ENCODE measurements at places on chromosomes 12 and 14.
A peak's percentile ranks its signal among the peaks of the same experiment; 100 is the strongest.

DNA sequence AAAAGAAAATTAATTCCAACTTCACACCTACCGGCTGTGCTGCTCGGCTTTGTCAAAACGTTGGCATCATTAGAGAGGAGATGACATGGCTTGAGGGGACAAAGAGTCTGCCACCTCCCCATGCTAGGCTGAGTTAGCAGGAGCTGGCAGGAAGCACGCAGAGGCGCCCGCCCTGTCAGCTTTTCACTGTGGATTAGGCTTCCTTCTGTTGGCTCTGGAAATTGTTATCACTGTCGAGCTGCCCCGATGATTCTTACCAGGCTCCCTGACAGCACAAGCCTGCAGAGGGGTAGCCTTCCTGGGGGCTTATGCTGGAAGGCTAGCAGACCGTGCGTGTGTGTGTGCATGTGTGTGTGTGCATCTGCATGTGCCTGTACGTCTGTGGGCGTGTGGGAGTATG lies 490.9 kb upstream of the TBX3 start:
- DNase-seq: no peak

GRCh38 chr14:76212242-76212641 lies 60.5 kb downstream of the GPATCH2L start:
- peak; percentile 16 for DNase-seq

DNA sequence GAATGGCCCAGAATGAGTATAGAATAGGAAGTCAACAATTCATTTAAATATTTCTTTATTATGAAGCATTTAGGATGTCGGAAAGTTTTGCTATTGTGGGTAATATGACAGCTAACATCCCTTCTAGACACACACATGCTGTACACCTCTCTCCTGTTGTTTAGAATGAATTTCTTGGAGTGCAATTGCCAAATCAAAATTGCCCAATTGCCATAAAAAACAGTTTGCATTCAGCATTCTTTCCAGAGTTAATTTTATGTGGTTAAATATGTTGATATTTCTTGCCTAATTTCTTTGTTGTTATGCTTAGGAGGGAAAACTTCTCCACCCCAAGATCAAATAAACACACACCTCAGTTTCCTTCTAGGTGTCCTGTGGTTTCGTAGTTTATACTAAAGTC lies 16.9 kb upstream of the SMCO2 start:
- no peak for DNase-seq

DNA sequence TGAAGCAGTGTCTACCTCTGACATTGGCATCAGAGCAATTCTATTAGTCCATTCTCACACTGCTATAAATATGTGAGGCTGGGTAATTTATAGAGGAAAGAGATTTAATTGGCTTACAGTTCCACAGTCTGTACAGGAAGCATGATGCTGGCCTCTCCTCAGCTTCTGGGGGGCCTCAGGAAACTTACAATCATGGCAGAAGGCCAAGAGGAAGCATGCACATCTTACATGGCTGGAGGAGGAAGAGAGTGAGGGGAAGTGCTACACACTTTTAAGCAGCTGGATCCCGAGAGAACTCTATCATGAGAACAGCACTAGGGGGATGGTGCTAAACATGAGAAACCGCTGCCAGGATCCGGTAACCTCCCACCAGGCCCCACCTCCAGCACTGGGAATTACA lies 25.7 kb upstream of the SEL1L start:
- peak; percentile 27 for DNase-seq

DNA sequence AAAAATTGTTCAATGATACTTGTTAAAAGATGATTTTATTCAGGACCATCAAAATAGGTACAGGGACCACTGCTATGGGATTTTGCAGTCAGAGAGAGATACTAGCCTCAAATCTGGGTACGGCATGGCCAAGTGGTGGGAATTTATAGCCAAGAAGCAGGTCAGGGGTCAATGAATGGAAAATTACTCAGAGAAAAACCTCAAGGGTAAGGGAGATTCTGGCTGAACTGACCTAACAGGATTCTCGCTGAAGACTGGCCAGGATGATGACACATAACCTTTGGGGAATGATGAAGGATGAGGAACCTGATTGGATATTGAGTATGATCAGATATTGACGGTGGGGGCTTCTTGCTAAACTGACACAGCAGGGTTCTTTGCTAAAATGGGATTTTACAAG lies 32.7 kb downstream of the DEPDC4 start:
- DNase-seq: peak; percentile 39

- DNase-seq: no peak
These were observed 86.3 kb downstream of the RMST start for GRCh38 chr12:97548931-97549330.

DNA sequence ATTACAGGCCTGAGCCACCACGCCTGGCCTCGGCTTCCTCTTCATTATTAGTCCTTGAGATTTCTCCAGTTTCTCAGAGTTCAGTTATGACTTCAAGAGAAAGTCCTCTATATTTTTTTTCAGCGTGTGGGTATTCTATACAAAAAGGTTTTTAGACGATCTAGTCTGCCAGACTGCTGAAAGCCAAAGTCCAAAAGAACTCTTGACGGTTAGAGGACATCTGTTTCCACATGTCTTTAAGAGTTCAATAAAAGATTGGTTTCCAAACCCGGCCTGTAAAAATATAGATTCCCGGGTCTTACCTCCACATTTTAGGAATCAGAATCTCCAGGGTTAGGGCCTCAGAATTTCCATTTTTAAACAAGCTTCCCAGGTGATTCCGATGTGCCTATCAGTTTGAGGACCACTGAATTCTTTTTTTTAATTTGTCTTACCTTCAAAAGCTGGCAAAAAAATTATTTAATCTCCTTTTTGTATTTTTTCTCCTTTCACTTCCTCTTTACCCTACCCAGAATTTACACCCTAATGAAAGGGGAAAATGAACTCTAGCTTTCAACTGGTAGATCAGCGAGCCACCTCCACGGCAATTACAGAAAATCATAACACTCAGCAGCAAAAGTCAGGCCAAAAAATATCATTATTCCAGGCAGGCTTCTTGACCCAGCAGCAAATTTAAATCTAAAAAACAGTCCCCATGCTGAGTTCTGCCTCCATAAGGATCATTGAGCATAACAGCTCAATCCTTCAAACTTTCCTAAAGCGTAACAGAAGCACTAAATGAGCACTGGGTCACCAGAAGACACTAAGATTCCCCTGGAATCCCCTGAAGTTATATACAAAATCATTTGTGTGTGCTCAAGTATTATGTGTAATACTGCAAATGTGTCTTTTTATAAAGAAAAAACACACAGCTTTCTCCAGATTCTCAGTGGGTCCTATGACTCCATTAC lies 8.7 kb downstream of the NT5DC3 start:
- DNase-seq: no peak

- DNase-seq: no peak
These were observed 204 bp upstream of the PRPH start for GRCh38 chr12:49294804-49295081.

DNA sequence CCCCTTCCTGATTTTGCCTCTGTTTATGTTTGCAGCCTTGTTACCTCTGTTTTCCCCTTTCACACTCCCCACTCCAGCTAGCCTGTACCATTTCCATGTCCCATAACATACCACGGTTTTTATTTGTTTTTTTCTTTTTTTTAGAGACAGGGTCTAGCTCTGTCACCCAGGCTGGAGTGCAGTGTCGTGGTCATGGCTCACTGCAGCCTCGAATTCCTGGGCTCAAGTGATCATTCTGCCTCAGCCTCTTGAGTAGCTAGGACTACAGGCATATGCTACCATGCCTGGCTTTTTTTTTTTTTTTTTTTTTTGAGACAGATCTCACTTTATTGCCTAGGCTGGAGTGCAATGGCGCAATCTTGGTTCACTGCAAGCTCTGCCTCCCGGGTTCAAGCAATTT lies 18.4 kb upstream of the SAMD4A start:
- no peak for DNase-seq

DNA sequence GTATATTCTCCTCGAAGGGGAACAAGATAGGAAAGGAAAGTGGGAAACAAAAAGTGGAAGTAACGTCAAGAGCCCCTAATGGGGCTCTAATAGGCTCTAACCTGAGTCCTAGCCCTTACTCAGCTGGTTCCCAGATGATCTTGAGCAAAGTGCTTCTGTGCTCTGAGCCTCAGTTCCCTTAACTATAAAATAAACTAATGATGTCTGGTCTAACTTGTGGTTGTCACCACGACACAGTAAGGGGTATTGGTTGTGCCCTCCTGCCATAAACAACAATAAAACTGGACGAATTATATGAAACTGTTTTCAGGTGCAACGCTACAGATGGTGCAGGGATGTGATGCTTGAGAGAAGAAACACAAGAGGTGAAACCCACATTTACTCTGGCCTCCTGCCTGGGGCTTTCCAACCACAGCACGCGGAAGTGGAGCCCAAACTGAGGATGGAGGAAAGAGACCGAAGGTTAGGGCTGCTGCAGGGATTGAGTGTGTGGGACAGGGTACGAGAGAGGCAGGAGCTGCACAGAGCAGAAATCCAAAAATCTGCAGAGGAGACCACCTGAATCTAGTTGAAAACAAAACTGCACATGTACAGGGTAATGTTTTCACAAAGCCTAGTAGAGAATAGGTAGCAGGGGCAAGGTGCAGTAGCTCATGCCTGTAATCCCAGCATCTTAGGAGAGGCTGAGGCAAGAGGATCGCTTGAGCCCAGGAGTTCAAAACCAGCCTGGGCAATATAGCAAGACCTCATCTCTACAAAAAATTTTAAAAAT lies 45.6 kb upstream of the BCL2L14 start:
- no peak for DNase-seq

GRCh38 chr14:95039259-95039992 lies 117.9 kb downstream of the DICER1 start:
- no peak for DNase-seq

DNA sequence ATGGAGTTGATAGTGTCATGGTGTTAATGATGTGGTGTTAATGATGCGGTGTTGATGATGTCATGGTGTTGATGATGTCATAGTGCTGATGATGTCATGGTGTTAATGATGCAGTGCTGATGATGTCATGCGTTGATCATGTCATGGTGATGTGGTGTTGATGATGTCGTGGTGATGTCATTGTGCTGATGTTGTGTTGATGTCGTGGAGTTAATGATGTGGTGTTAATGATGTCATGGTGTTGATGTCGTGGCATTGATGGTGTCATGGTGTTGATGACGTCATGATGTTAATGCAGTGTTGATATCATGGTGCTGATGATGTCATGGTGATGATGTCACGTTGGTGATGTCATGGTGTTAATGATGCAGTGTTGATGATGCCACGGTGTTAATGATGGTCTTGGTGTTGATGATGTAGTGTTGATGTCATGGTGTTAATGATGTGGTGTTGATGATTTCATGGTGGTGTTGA lies 49.1 kb upstream of the RIMBP2 start:
- DNase-seq: peak; percentile 29

- DNase-seq: peak; percentile 67
These were observed 191.4 kb upstream of the BCL2L14 start for GRCh38 chr12:11879306-11879705.

GRCh38 chr12:100168562-100168961 lies 25.9 kb upstream of the BLTP3B start:
- no peak for DNase-seq

GRCh38 chr14:39395555-39396254 lies 36.5 kb downstream of the FBXO33 start:
- no peak for DNase-seq

GRCh38 chr14:92223025-92223424 lies 99.9 kb upstream of the SLC24A4 start:
- no peak for DNase-seq

GRCh38 chr12:119005913-119006312 lies 24.6 kb downstream of the SRRM4 start:
- no peak for DNase-seq

DNA sequence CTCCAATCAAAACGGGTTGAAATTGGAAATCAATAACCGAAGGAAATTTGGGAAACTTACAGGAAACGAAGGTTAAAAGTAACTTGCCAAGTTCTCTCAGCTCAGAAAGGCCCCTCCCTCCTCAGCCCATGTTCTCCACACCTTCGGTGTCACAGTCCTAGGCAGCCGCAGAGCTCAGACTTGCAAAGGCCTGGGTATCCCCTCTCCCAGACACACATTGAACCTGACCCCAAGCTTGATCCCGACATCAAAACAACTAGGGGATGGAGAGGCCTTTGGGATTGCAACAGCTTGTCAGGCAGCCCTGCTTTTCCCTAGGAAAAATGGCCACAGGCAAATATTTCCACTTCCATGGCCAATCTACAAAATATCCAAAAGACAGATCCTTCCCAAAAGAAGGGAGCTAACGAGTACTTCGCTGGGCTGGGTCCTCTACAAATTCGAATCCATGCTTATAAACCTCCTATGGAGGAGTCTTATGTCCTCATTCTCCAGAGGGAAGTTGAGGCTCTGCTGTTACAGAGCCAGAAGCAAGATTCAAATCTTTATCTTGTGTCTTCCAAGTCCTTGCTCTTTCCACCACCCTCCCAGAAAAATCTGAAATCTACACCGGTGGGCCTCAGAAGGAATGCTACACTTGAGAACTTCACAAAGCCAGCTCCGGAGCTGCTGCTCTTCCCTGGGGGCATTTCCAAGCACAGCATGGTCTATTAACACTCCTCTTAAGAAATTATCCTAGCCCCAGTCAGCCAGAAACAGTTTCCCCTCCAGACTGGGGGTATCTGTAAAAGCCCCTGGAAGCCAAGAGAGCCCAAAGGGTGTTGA lies 35.7 kb upstream of the PNMA1 start:
- DNase-seq: no peak

- peak; percentile 60 for DNase-seq
These were observed 8.1 kb upstream of the GLRX5 start for GRCh38 chr14:95526483-95527386.

DNA sequence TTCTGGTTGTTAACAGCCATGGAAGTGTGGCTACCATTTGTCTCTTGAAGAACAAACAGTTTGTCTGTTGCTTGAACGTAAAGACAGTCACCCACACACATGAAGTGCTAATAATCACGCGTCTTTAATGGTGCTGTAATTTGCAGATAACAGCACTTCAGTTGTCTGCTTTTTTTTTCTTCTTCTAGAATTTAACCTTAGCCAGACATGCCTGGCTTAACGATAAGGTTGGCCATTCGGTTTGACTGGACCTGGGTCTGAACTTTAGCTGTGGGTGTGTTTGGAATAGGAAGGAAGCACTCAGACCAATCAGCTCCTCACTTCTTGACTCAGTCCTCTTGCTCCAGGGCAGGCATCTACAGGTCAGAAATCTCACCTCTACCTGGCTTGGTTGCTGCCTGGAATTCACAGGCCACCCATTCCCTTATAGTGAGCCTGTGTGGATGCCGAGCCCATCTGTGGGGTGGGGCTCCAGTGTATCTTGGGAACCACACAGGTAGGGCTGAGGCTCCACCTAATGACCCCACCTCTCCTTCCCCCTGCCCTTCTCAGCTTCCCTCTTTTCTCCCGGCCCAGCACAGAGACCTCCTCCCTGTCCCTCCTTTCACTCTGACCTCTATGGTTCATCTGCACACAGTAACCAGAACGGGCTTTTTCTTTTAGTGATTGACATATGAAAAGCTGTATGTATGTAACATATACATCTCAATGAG lies 246.4 kb upstream of the PWP1 start:
- DNase-seq: no peak

GRCh38 chr12:89529738-89530137 lies 3.9 kb upstream of the POC1B start:
- peak; percentile 77 for DNase-seq

GRCh38 chr12:94560431-94561221 lies 89.7 kb downstream of the TMCC3 start:
- DNase-seq: peak; percentile 80

Data from dermis blood vessel endothelial cell (primary cell).